ENCODE measurements at places on chromosomes 1 and 21.

DNA sequence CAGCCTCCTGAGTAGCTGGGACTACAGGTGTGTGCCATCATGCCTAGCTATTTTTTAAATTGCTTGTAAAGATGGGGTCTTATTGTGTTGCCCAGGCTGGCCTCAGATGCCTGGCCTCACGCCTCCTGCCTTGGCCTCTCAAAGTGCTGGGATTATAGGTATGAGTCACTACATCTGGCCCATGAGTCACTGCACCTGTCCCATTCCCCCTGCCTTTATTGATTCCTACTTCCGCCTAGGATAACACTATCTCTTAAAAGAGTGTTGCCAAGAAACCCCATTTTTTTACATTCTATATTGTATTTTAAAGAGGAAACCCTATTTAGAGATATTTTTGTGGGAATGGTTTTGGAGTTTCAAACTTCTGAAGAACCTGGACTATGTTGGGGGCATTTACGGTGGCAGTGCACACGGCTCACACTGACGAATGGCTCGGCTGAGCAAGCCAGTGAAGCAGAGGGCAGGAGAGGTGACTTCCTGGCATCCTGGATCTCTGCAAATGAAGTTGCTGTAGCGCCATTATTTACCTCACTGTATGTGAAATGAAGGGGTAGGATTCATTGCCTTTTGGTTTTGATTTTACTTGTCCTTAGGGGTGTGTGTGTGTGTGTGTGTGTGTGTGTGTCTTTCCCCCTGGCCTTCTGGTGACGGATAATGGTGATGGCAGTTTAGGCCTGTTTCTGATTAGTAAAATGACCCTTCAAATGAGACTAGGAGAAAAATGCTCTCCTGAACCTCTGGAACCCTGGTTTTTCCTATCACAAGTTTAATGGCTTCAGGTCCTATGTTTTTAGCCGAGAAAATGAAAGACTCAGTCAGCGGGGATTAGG is 22.5 kb downstream of the KIF26B start:
- DNase-seq, result no peak
- H3K36me3 ChIP-seq, result no peaks in the 10 kb centered on the region
- no peaks in the 10 kb centered on the region for H3K27me3 ChIP-seq
- no peak overlapping the region for H3K4me3 ChIP-seq

- H3K4me1 ChIP-seq, result peaks cover 94% of the 10 kb centered on the region
- no peaks in the 10 kb centered on the region for H3K27me3 ChIP-seq
- H3K27ac ChIP-seq, result peak overlapping the region; percentile 61
- peaks cover 10% of the 10 kb centered on the region for H3K36me3 ChIP-seq
- DNase-seq, result peak; percentile 38
Measured at GRCh38 chr1:206467915-206468314, 2.4 kb upstream of the IKBKE start.

- peak; percentile 35 for DNase-seq
- H3K36me3 ChIP-seq, result no peaks in the 10 kb centered on the region
- peaks cover 5% of the 10 kb centered on the region for H3K4me1 ChIP-seq
- H3K27me3 ChIP-seq, result peaks cover 12% of the 10 kb centered on the region
Measured at GRCh38 chr1:207024202-207025145, 8.1 kb downstream of the C1orf116 start.

- H3K4me3 ChIP-seq, result no peak overlapping the region
- no peak for DNase-seq
- peaks cover 50% of the 10 kb centered on the region for H3K4me1 ChIP-seq
- H3K27ac ChIP-seq, result no peak overlapping the region
- H3K36me3 ChIP-seq, result peaks cover 72% of the 10 kb centered on the region
- no peaks in the 10 kb centered on the region for H3K27me3 ChIP-seq
Measured at GRCh38 chr1:24939675-24940193, 9.7 kb upstream of the RUNX3 start.

DNA sequence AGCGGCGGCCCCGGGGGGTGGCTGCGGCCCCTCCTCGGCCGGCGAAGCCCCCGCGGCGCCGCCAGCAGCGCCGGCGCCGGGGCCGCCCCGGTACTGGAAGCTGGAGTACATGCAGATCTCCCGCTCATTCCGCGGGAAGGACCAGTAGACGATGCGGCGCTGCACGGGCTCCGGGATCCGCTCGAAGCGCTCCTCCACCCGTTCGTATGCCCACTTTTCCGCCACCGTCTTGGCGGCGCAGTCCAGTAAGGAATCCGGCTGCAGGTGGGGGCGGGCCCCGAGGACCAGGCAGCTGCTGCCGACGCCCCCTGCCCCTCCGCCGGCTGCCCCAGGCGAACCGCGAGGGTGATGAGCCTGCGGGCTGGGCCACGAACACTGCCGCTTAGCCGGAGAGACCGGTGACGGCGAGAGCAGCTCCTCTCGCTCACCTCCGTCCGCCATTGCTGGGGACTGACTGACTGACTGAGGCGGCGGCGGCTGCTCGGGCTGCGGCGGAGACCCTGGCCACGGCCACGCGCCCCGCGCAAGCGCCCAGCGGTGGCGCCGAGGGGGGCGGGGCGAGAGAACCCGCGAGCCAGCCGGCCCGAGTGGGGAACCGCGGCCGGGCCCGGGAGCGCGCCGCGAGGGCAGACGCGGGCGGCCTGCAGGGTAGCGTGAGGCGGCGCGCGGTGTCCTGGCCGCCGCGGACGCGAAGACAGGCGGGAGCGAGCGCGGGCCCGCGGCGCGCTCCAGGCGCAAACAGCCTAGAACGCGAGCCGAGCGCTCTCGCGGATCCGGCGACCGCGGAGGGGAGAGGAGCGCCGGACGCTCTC is at the start of gene ZSWIM5:
Gene ZSWIM5 (minus strand): TSS at position 696 of the 812 bp plus-strand sequence. CDS start 255 bp downstream, at position 441.
- H3K36me3 ChIP-seq, result no peaks in the 10 kb centered on the region
- peaks cover 33% of the 10 kb centered on the region for H3K4me1 ChIP-seq
- peak within 1 kb of the TSS; percentile 82 for H3K4me3 ChIP-seq

- H3K36me3 ChIP-seq, result peaks cover 5% of the 10 kb centered on the region
- no peak for DNase-seq
- peaks cover 13% of the 10 kb centered on the region for H3K4me1 ChIP-seq
- H3K4me3 ChIP-seq, result no peak overlapping the region
- no peak overlapping the region for H3K27ac ChIP-seq
- peaks cover 3% of the 10 kb centered on the region for H3K27me3 ChIP-seq
Measured at GRCh38 chr21:17708522-17709265, 96.0 kb upstream of the BTG3 start.

GRCh38 chr1:32394890-32395432 is 720 bp upstream of the BSDC1 start:
- peak overlapping the region; percentile 98 for H3K27ac ChIP-seq
- no peak for DNase-seq
- peaks cover 19% of the 10 kb centered on the region for H3K4me1 ChIP-seq
- H3K36me3 ChIP-seq, result peaks cover 2% of the 10 kb centered on the region
- no peaks in the 10 kb centered on the region for H3K27me3 ChIP-seq

Data from activated CD4-positive, alpha-beta T cell treated with anti-CD3 and anti-CD28 coated beads for 36 hours (primary cell).